ENCODE measurements at places on chromosomes 2 and 18.
A peak's percentile ranks its signal among the peaks of the same experiment; 100 is the strongest.

- DNase-seq = no peak
Observed at GRCh38 chr2:56102866-56103265, 80.9 kb upstream of the CCDC85A start.

- no peak for DNase-seq
Observed at GRCh38 chr2:169034256-169034655, 3.1 kb upstream of the ABCB11 start.

GRCh38 chr2:155525199-155525598 is 807.3 kb downstream of the NR4A2 start:
- no peak for DNase-seq

- DNase-seq = no peak
Observed at GRCh38 chr2:128346291-128347170, 27.9 kb upstream of the HS6ST1 start.

DNA sequence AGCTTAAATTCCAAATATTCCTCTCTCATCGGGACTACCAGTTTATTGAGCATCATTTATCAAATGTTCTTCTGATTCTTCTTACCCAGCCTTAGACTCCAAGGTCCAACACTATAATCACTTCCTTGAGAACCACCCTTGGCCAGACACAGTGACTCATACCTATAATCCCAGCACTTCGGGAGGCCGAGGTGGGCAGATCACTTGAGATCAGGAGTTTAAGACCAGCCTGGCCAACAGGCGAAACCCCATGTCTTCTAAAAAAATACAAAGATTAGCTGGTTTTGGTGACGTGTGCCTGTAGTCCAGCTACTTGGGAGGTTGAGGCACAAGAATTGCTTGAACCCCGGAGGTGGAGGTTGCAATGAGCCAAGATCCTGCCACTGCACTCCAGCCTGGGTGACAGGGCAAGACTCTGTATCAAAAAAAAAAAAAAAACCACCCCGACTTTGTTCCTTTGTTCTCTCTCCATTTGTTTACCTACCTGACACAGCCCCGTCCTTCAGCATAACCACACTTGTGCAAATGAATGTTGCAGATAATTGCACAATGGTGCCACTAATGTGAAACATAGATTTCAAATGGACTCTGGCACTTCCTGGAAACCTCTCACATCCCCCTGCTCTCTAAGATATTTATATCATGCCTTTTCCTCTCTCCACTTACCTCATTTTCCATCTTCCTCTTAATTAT is 38.9 kb upstream of the LPIN2 start:
- DNase-seq = no peak

GRCh38 chr2:83967854-83968253 is 491.2 kb downstream of the SUCLG1 start:
- DNase-seq = no peak

GRCh38 chr2:134122610-134123009 is 131.3 kb upstream of the MGAT5 start:
- no peak for DNase-seq

GRCh38 chr18:76444446-76445105 is 50.5 kb downstream of the ZNF516 start:
- DNase-seq = peak; percentile 32

GRCh38 chr2:208042041-208042440 is 16.7 kb upstream of the PLEKHM3 start:
- DNase-seq = no peak

DNA sequence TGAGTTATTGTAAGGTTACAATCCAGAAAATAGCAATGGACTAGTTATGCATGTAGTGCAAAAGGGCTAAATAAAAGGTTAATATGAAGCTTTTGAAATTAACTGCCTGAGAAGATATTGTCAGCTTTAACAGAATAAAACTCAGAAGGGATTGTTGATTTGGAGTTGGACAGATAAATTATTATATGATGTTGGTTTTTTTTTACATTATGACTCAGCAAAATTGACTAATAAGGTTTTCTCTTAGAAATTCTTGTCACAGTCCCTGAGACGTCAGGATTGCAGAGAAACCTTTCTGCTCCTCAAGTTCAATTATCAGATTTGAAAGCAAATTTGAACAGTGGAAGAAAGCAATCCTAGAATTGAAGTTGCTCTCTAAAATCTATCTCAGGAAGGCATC is 946.9 kb downstream of the CBLN2 start:
- no peak for DNase-seq

- DNase-seq = no peak
Observed at GRCh38 chr2:189982780-189983394, 79.6 kb downstream of the MSTN start.

DNA sequence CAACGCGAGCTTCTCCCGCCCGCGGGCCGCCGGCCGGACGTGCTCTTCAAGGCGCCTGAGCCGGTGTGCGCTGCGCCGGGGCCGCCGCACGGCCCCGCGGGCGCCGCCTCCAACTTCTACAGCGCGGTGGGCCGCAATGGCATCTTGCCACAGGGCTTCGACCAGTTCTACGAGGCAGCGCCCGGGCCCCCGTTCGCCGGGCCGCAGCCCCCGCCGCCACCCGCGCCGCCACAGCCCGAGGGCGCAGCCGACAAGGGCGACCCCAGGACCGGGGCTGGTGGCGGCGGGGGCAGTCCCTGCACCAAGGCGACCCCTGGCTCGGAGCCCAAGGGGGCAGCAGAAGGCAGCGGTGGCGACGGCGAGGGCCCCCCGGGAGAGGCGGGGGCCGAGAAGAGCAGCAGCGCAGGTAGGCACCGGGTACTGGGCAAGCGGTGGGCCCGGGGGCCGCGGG is 676 bp downstream of the HOXD11 start:
- no peak for DNase-seq

GRCh38 chr2:237190966-237191713 is 105.5 kb downstream of the COPS8 start:
- DNase-seq = no peak

- no peak for DNase-seq
Observed at GRCh38 chr2:135409436-135409835, 121.6 kb downstream of the ZRANB3 start.

GRCh38 chr2:150003544-150003943 is 416.0 kb upstream of the MMADHC start:
- DNase-seq = no peak

GRCh38 chr2:189657867-189658266 is 3.4 kb upstream of the ASNSD1 start:
- DNase-seq = no peak

DNA sequence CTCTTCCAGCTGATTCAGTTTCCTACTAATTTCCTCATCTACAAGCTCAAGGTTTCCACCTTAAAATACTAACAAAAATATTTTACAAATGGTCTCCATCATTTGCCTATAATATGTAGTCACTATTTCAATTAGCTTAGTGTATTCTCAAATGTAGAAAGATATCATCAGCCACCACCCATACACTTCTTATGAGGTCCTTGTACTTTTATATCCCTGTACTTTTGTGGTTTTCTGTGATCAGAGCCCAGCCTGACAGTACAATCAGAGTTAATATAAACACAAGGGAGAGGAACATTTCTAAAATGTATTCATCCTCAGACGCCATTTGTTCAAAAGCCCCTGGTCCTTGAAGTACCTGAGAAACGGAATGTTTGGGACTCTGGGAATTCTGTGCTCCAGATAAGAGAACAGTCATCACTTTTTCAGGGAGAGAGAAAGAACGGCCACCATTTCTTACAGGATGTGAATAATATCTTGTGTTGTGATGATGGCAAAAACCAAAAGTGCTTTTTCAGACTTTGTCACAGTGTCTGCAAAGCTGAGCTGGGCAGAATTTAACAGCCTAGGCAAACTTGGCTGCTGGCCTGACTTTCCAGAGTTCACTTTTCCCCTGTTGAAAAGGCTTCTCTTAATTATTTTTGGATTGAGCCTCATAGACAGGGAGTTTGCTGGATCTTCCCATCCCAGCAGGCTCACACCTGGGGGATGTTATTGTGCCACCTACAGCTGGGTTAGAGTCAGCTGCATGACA is 361.7 kb upstream of the ACVR2A start:
- DNase-seq = no peak

DNA sequence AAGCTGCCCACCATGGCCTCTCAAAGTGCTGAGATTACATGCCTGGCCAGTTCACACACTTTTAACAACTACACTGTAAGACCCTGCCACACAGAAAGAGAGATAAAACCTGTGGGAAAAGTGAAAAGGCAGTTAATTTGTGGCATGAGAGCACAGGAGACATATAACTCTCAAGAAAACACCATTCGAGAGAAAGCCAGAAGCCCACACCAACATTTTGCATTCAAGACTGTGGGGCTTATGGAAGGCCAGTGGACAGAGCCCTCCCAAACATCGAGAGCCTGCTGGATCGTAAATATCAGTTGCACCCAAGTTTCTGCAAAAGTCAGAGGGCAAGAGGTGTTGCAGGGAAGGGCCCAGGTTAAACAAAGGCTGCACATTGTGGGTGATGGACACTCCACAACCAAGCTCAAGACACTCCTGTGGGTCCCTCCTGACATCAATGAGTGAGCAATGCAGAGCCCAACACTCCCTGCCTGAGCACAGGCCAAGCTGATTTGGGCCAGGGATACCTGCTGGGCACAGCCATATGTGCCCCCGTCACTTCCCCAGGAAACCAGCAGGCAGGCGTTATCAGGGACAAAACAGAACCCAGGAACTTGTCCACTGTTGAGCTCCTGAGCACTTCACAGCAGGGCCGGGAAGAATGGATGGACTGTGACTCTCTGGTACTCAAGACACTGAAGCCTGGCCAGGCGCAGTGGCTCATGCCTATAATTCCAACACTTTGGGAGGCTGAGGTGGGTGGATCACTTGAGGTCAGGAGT is 114.4 kb downstream of the ZFP36L2 start:
- DNase-seq = peak; percentile 39

DNA sequence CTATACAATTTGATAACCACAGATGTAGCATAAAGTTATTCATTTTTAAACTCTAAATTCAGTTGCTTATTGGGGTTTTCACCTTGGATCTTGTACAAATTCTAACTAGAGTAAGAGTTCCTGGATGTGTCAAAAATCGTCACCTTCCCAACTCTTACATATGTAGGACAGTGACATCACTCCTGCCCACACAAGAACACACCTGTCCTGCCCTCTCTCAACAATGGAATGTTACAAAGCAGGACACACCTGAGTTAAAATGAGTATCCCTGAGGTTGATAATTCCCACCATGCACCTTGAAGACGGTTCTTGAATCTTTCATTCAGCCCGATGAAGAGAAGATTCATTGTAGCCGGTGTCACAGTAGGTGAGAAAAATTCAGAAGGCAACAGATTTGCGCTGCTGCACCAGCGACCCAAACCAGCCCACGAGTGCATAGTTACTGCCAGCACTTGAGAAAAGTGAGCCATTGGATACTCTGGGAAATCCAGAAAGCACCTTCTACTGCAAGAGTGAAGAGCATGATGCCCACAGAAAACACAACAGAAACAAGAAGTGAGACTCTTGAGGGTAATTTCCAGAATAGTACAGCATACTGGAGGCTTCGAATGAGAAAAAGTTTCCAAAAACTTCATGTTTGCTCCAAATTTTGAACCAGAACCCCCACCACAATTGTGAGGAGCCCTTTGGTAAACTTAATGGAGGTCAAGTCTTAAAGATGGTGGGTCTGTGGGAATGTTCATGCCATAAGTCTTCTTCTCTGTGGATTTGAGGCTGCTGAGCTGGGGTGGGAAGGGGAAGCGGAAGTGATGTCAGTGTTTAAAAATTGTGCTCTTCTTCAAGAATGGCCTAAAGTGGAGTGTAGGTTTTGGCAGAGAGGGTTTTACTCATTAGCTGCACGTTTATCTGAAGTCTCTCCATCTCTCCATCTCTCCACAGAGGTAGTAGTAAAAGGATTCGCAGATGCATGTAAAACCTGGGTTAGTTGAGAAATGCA is 34.7 kb upstream of the ADAM23 start:
- no peak for DNase-seq

DNA sequence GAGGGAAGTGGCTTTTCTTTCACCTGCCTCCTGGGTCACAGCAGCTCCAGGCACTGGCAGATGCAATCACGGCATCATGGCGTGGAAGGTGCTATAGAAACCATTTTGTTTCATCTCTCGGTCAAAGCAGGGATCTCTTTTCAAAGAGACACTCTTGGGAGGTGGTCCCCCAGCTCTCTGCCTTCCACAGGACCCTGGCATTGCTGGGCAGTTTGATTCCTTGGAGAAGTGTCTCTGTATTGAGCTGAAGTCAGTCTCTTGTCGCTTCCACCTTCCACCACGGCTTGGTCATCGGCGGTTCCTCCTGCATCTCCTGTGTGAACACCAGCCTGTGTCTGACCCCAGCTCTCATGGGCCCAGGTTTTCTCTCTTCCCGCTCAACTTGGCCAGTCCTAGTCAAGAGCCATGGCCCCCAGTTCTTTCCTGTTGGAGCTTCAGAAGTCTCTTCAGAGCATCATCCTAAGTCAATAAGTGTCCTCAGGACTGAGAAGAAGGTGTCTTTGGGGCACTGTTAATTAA is 42.3 kb upstream of the HDAC4 start:
- peak; percentile 56 for DNase-seq

DNA sequence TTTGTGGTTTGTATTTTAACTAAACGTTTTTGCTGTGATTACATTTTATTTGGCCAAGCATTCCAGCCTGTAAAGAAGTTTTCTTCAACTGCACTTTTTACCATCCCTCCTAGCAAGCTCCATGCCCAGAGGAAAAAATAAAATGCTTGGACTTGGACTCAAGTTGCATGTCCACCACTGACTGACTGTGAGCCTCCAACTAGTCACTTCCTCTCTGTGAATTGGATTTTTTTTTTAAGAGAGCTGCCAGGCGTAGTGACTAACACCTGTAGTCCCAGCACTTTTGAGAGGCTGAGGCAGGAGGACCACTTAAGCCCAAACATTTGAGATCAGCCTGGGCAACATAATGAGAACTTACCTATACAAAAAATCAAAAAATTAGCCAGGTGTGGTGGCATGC is 1185.2 kb upstream of the PIK3C3 start:
- no peak for DNase-seq

GRCh38 chr18:23351521-23351920 is 101.6 kb upstream of the RIOK3 start:
- no peak for DNase-seq

DNA sequence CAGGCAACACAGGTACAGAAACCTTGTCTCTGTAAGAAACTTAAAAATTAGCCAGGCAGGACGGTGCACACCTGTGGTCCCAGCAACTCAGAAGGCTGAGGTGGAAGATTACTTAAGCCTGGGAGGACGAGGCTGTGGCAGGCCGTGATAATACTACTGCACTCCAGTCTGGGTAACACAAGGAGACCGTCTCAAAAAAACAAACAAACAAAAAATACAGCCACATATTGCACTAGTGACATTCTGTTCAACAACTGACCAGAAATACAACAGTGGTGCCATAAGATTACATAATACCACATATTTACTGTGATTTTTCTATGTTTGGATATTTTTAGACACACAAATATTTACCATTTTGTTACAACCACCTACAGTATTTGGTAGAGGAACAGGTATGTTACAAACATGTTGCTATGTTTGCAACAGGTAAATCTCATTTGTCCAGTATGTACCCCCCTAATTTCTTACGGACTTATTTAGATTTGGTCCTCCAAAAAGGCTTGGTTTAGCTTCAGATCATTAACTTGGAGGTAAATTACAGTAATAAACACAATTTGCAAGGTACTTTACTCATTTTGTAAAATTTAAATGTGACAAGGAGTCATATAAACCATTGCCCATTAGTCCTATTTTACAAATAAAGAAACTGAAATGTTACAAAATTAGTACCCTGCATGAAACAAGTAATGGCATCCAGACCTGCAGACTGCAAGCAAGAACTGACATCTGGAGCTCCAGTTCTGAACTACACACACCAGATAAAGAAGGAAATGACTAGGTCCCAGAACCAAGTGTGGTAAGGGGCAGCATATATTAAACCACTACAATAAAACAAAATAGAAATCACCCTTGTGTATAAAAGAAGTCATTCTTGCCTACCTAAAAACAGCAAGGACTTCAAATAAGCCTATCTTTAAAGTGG is 36.8 kb downstream of the TRIP12 start:
- no peak for DNase-seq

- DNase-seq = no peak
Observed at GRCh38 chr2:118010473-118010872, 3.4 kb downstream of the CCDC93 start.
